Left kidney (tissue), 8 donors: ENCODE measurements at places on chromosomes 3 and 15. TPM values are rescaled to one million over a fixed set of nuclear protein-coding genes. Genes with fewer than 3 reads are reported as not detected.

DNA sequence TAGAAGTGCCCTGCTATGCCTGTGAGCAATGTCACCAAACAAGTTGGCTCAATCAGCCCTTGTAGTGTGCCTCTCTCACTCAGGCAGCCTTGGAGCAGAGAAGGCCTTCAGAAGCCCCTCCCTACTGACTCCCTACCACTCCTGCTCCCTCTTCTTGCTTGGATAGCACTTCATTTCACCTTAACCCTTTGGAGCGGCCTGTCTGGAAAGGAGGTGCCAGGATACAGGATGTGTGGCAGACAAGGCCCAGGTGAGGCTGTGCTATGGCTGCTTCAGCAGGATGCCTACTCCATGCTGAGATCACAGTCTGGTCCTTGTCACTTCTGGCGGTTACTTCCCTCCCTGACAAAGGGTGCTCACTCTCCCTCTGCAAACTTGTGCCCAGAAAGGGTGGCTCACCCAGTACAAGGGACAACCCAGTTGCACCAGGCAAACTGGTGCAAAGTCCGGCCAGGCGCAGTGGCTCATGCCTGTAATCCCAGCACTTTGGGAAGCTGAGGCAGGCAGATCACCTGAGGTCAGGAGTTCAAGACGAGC is 1.1 kb downstream of the MON1A start:
- no peak for DNase-seq

B3GNT5 gene
- 28.6 TPM for polyA plus RNA-seq

MIX23 gene
- 68.0 TPM for polyA plus RNA-seq

IL17RB gene
- polyA plus RNA-seq = 16.7 TPM
